ENCODE measurements at places on chromosomes 1 and 21. TPM values are rescaled to one million over a fixed set of nuclear protein-coding genes. Genes with fewer than 3 reads are reported as not detected.

KIAA1614 gene
- 0.21 TPM for total RNA-seq

TMEM269 gene
- 0.40 TPM for total RNA-seq

DNA sequence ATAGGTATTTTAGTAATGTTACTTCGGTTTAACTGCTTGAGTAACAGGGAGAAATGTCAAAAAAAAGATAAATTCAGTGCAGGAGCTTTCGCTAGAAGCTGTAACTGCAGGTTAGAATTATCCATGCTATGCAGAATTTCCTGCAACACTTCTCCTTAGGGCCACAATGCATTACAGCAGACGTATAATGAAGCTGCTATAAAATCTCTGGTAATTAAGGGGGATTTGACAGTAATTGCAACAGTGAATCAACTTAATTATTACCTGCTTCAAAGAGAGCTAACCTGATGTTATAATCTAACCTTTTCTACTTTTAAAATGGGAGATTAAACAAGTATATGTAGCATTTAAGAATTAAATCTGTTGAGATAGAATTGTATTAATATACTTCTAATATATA lies 92.6 kb downstream of the ATG4C start:
- no peak for DNase-seq

DNA sequence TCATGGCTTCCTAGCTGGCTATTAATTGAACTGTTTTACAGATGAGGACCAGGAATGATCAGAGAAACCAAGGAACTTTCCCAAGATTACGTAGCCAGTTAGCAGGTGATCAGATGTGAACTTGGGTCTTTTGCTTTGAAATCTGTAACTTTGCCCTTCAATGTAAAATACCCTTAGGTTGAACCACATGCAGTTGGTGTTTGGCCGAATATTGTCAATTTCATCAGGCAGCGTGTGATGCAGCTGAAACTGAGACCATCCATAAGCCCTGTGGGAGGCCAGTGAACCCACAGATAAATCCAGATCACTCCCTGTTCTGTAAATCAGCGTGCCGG lies 150.8 kb downstream of the ETS2 start:
- no peak for DNase-seq

DNA sequence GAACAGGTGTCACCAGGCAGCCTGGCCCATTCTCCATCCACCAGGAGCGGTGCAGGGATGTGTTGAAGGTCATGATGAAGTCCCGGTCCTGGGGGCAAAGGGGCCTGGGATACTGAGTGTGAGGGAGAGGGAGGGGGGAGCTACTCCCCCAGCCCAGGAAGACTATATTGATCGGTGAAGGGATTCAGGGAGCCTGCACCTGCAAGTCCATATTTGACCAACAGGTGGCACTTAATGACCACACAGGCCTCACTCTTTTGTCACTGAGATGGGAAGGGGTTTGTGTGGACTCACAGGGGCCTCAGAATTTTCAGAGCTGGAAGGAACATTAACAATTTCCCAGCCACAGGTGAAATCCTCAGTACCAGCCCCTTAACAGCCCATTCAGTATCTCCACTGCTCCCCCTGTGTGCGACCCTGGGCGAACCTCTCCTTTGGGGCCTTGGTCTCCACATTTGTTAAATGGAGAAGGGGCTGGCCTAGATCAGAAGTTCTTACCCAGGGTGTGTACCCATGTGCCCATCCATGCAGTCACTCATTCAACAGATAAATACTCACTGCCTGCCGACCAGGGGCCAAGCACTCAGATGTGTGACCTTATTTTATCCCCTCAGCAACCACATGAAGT lies 55.6 kb downstream of the NKAIN1 start:
- DNase-seq = peak; percentile 56

DNA sequence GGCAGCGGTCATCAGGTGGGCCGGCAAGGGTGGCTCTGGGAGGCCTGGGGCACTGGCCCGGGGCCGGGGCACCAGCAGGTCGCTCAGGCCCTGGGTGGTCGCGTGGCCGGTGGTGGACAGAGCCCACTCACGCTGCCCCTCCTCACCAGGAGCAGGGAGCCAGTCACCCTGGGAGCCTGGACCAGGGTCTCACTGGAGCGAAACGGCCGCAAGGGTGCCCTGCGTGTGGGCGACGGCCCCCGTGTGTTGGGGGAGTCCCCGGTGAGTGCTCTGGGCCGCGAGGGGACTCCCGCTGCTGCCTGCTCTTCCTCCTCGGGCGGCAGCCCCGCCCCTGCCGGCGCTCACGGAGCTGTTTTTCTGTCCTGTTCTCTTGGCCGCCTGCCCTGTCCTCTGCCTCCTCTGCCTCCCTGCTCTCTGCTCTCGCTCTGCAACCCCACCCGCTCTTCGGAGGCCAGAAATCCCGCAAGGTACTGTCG lies 23.5 kb downstream of the RNF223 start:
- no peak for DNase-seq

GRCh38 chr1:1434131-1434823 lies 1.2 kb upstream of the VWA1 start:
- DNase-seq = no peak

Data from activated CD8-positive, alpha-beta T cell treated with anti-CD3 and anti-CD28 coated beads, Interleukin-2, amount 10 ng/mL, durations not matched to agents 7 days and 5 days (primary cell).